ENCODE measurements at places on chromosomes 5 and 9.

DNA sequence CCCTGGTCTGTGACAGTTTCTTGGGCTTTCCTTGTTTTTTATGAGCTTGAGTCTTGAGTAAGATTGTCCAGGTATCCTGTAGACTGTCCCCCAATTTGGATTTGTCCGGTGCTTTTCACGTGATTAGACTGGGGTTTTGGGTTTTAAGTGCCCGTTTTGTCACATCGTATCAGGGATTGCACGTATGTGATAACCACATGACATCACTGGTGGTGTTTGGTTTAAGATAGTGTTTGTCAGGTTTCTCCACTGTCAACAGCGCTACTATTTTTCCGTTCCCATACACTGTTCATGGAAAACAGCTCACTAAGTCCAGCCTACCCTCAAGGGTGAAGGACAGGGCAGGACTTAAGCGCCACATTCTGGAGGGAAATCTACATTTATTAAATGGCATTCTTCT is 39.7 kb downstream of the LMNB1 start:
- DNase-seq: no peak

DNA sequence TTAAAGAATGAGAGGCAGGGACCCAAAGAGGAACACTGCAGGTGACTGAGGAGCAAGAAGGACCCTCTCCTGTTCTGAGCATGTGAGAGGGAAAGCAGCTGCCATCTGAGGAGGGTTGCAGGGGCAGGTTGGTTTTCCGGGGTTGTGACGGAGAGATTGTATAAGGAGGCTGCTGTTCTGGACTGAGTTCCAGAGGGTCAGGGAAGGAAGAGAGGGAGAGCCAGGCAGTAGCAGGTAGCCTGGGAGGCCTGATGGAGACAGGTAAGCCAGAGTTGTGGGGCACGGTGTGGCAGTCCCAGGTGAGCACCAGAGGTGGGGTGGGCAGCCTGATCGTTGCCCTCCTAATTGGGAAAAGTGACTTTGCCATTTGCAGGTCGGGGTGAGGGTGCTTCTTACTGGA is 9.8 kb downstream of the CCT5 start:
- DNase-seq: no peak

DNA sequence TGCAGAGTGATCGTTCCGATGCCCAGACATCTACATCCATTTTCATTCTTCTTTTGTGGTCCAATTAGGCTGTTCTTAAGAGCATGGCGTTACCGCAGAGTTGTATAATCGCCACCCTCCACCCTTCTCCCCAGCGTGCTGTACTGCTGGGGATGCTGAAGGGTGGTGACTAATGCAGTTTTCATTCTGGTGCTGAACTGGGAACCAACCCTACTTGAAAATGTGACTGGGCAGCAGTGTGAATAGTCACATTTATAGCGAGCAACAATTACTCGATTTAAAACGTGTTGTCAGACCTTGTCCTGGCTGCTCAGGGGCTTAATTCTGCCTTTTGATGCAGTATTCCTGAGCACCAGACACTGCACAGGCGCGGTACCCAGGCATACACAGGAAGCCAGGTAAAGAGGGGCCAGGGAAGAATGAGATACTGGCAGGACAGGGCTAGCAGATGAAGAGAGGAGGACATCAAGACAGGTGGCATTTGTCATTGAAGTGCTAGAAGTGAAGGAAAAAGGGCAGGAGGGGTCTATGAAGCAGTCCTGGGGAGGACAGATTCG is 719 bp upstream of the ISCA1 start:
- DNase-seq: no peak

- DNase-seq: no peak
Measured at GRCh38 chr9:36772449-36773403, 200.0 kb downstream of the MELK start.

- DNase-seq: no peak
Measured at GRCh38 chr5:10511741-10512640, 51.9 kb upstream of the ANKRD33B start.

DNA sequence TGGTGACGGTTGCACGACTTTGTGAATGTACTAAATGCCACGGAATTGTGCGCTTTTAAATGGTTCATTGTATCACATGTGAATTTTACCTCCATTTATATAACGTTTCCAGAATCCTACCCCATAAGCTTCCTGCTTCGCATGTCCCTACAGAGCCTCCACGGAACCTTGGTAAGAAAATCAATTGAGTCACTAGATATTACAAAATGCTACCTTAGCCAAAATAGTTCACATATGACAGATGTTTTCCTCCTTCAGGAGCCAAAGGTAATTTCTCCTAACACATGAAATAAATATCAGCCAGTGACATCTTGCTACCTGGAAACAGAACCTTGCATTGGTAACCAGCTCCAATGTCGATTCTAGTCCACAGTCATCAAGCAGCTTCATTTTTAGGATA is 125.1 kb downstream of the TTLL11 start:
- no peak for DNase-seq

DNA sequence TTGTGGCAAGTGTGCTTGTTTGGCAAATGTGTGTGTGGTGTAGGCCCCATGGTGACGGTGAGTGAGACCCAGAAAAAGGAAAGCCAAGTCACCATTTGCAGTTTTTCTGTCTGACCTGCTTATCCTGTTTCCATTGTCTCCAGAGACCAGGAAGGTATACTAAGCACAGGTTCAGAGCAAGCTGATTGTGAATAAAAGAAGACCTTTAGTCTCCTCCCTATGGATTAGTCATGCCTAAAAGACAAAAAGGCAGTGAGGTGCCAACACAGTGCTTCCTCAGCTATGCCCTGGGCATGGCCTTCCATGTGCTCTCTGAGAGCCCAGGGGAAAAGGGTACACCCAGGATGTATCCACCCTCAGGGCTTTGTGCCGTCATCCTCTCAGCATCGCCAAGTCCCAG is 49.2 kb upstream of the SHOC1 start:
- no peak for DNase-seq

DNA sequence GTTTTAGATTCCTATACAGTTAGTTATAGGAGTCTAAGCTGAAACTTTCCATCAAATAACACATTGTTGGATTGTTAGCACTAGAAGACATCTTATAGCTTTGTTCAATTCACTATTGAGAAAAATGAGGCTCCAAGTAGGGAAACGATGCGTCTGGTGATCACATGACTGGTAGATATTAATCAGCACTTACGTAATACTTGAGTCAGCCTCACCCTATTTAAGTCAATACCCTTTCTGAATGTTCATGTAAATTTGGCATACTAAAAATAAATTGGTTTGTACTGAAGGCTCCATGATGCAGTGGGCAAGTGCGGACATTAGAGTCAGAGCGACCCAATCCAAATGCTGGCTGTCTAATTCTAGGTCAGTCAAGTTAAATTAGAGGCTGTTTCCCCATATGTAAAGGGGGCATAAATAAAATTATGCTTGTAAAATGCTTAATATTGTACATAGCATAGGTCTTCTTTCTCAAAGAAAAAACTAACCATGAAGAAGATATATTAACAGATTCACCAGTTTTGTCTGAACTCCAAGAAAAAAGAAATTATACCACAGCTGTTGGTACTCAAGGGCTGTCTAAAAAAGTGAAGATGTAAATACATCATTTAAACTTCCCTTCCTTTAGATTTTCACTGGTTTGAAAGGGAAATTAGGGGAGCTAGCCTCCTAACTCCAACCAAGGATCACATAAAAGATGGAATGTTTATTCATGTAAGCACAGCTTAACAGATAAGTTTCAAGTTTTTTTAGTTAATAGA is 406.6 kb upstream of the TLE4 start:
- no peak for DNase-seq

DNA sequence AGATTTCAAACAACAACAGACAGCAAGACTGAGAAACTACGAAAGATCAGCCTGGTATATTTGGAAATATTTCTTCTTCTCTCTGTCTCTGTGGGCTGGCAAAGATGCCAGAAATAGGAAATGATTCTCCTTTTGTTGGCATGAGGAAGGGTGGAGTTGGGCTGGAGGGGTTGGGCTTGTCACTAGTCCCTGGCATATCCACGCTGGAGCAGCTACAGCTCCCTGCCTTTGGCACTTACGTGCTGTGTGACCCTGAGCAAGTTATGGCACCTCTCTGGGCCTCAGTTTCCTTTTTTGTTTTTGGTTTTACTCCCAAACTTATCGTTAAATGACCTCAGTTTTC is 354 bp upstream of the KCNMB1 start:
- DNase-seq: no peak

GRCh38 chr5:158514319-158514985 is 585.3 kb downstream of the EBF1 start:
- no peak for DNase-seq

GRCh38 chr5:64918083-64918482 is 149.4 kb downstream of the CWC27 start:
- no peak for DNase-seq

DNA sequence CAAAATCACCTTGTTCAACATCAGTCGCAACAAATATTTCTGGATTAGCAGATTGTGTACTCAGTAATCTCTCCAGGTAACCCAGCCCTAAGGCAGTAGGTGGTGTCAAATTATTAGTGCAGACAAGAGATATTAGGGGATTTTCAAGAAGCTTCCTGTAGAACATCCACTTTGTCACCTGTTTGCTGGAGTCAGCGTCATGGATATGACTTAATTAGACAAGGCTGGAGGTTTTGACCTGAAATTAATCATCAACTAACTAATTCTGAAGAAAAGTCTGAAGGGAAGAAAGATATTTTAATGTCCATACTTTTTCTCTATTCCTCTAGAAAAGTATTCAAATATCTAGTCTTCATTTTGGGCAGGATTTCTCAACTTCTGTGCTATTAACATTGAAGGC is 91.4 kb upstream of the CCDC112 start:
- no peak for DNase-seq

DNA sequence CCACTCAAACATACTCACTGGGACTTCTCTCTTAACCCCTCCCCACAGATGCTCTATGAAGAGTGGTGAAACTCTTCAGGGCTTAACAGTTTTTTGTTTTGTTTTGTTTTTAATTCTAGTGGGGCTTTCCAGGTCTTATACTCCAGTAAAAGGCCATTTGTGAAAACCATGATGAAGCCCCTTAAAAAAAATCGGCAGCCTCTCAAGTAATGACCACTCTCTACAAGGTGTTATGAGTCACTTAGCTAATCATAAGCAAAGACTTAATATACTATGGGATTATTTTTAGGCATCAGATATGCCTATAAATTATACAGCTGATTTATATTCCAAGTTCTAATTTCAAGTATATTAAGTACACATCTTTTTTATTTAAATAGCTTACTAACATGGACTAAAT is 607.9 kb downstream of the RAB3C start:
- no peak for DNase-seq

GRCh38 chr5:1413211-1413610 is 32.0 kb downstream of the SLC6A3 start:
- no peak for DNase-seq

- no peak for DNase-seq
Measured at GRCh38 chr5:91464886-91465646, 81.9 kb upstream of the ARRDC3 start.

GRCh38 chr5:56167519-56167918 is 65.6 kb downstream of the ANKRD55 start:
- DNase-seq: no peak

DNA sequence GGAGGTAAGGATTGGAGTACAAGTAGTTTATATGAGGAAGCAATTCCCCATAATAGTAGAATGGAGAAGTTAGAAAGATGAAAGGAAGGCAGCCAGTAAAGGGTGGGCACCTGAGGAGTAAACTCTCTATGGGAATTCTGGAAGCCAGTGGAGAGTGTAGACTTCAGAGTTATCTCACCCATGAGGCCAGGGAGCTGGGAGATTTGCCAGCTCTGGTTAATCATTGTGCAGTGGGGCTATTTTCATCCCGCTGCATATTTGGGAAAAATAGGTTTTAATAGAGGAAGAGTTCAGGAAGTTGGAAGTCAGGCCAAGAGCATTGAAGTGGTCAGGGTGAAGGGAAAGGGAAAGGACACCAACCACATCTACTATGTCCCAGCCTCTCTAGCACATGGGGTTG is 242.3 kb upstream of the BRINP1 start:
- no peak for DNase-seq

- no peak for DNase-seq
Measured at GRCh38 chr5:68149189-68149588, 66.4 kb upstream of the PIK3R1 start.

- DNase-seq: peak; percentile 28
Measured at GRCh38 chr5:151094030-151094851, 13.4 kb upstream of the TNIP1 start.

GRCh38 chr9:100281676-100282387 is 70.9 kb downstream of the TEX10 start:
- no peak for DNase-seq
